ENCODE measurements at places on chromosomes 16 and 17. TPM values are rescaled to one million over a fixed set of nuclear protein-coding genes. Genes with fewer than 3 reads are reported as not detected.

DNA sequence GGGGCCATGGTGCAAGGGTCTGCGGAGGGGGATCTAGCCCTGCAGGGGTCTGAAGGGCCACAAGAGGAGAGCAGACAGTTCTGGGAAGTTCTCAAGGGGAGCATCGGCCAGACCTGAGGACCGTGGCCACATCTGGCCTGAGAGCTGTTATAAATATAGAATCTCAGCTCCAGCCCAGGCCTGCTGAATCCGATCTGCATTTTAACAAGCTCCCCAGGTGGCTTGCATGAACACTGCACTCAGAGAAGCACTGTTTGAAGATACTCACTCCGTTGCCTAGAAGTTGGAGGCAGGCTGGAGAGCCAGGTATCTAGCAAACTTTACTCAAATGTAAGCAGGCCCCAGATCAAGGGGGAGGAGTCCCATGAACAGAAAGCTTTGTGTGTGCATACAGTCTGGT is 61.3 kb downstream of the NKD1 start:
- DNase-seq = no peak

- no peak for DNase-seq
These were observed 4.9 kb downstream of the MYLK3 start for GRCh38 chr16:46743232-46743719.

- no peak for DNase-seq
These were observed at the start of gene AHSP for GRCh38 chr16:31527734-31528274. TSS of gene AHSP (plus strand) at chr16:31527900. CDS start at chr16:31528140, 240 bp downstream.

GRCh38 chr17:28643983-28644786 is 773 bp downstream of the BLTP2 start:
- DNase-seq = no peak

DNA sequence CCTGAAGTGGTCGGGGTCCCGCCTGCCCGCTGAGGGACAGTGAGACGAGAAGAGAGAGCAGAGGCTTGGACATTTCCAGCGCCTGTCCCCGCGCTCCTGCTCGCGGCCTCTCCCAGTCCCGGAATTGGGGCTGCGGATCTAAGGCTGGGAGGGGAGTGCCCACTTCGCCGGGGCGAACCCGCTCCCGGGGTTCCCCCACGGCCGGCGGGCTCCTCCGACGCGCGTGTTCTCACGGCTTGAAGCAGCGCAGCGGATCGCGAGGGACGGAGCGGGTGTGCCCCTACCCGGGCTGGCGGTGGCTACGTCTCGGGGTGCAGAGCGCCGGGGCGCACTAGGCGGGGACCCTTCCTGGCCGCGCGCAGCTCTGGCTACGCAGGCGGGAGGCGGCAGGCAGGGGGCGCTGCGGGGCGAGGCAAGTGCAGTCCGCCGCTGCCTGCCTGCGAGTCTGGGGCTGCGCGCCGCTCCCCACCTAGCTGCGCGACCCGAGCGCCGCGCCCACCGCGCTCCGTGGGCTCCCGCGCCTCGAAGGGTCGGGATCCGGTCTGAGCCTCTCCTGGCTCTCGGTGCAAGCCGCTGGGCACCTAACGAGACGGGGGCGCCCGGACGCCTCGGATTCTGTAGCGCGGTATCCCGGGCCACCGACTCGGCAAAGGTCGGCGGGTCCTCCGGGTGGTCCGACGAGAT is 1.2 kb downstream of the NGFR start:
- peak; percentile 61 for DNase-seq

DNA sequence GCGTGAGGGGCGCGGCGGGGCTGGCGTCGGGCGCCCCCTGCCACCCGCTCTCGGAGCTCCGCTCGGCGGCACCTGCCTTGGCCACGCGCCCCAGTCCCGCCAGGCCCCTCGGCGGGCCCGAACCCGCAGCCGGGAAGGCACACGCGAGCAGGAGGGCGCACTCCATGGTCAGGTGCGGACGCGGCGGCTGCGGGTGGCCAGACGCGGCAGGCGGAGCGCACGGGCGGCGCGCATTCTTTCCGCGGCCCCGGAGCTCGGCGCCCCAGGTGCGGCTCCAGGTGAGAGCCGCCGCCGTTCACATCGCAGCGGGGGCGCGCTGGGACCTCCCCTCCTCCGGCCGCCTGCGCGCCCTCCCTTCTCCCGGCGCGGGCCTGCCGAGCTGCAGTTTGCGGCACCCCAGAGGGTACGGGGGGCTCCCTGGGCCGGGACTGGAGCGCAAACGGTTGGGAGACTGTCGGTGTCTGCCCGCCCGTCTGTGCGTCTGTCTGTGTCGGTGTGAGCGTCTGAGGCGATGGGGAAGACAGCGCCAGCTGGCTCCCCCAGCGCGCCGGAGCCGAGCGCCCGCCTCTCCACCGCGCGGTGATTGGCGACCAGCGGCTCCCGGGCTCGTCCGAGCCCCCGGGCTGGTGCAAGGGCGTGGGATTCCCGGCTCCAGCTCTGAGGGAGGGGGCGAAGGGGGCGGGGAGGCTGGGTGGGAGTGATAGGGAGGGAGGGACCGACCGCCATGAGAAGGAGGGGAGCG is at the start of gene ADAMTS18:
TSS of gene ADAMTS18 (minus strand) at position 505 of the 742 bp plus-strand sequence. CDS start at position 166, 339 bp downstream.
- DNase-seq = no peak

DNA sequence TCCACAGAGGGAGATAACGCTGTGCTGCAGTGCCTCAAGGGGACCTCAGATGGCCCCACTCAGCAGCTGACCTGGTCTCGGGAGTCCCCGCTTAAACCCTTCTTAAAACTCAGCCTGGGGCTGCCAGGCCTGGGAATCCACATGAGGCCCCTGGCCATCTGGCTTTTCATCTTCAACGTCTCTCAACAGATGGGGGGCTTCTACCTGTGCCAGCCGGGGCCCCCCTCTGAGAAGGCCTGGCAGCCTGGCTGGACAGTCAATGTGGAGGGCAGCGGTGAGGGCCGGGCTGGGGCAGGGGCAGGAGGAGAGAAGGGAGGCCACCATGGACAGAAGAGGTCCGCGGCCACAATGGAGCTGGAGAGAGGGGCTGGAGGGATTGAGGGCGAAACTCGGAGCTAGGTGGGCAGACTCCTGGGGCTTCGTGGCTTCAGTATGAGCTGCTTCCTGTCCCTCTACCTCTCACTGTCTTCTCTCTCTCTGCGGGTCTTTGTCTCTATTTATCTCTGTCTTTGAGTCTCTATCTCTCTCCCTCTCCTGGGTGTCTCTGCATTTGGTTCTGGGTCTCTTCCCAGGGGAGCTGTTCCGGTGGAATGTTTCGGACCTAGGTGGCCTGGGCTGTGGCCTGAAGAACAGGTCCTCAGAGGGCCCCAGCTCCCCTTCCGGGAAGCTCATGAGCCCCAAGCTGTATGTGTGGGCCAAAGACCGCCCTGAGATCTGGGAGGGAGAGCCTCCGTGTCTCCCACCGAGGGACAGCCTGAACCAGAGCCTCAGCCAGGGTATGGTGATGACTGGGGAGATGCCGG is 769 bp downstream of the CD19 start:
- DNase-seq = no peak

GRCh38 chr17:77763023-77763422 is 195.5 kb upstream of the TNRC6C start:
- no peak for DNase-seq

Gene ANKRD11
- polyA plus RNA-seq = 98.8 TPM

Gene MIF4GD
- polyA plus RNA-seq = 21.8 TPM

Gene OR2C1
- 0.53 TPM for polyA plus RNA-seq

Gene HEATR9
- 0.06 TPM for polyA plus RNA-seq

Gene TTLL6
- polyA plus RNA-seq = 0.40 TPM

Gene TERB1
- polyA plus RNA-seq = 0.18 TPM

Gene GLP2R
- polyA plus RNA-seq = not detected

All from renal pelvis (tissue), 12 donors.